M059J (cell line): ENCODE measurements at places on chromosomes 7 and 10. TPM values are rescaled to one million over a fixed set of nuclear protein-coding genes. Genes with fewer than 3 reads are reported as not detected.

TBX20 gene
- total RNA-seq, result 2.1 and 4.3 TPM in 2 replicates

FGFR2 gene
- total RNA-seq, result 2.1 and 6.8 TPM in 2 replicates

COL13A1 gene
- total RNA-seq, result 5.7 and 15.6 TPM in 2 replicates

PAPOLB gene
- total RNA-seq, result not detected in 2 replicates

ABCB4 gene
- 3.8 and 4.6 TPM in 2 replicates for total RNA-seq

CYP3A5 gene
- total RNA-seq, result 0.05 and 0.15 TPM in 2 replicates

UNCX gene
- not detected in 2 replicates for total RNA-seq

AGFG2 gene
- 10.9 and 24.0 TPM in 2 replicates for total RNA-seq

ACSM6 gene
- not detected in 2 replicates for total RNA-seq

LIPJ gene
- not detected in 2 replicates for total RNA-seq

DNA sequence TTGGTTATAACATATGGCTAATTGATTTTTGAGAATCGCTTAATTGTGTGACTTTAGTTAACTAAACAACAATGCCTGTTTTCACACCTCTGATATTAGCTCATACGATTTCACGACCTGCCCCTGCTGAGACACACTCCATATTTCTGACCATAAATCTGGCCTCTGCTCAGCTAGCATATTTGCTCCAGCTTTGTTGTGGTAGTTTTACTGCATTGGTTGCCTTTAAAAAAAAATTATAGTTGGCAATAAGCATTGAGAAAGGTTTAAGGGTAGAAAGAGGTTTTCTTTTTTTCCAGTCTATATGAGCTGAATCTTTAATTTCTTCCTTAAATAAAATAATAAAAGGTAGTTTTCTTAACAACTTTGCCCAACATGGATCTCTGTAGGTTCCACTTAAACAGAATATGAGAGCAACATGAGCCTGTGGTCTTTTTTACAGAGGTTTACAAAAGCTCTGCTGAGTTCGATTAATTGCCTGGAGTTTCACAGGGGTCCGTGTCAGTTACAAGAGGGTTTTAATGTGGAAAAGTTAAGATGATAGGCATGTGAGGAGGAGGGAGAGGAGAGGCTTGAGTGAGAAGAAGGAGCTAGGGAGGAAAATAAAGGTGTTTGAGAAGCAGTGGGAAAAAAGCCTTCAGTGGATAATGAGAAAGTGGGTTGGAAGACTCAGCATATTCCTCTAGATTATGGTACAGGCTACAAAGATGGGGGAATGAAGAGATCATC, 318.2 kb downstream of the CXCL12 start:
- DNase-seq, result no peak

- DNase-seq, result peak; percentile 99
Measured at GRCh38 chr7:157309988-157310668, 26.7 kb upstream of the DNAJB6 start.

DNA sequence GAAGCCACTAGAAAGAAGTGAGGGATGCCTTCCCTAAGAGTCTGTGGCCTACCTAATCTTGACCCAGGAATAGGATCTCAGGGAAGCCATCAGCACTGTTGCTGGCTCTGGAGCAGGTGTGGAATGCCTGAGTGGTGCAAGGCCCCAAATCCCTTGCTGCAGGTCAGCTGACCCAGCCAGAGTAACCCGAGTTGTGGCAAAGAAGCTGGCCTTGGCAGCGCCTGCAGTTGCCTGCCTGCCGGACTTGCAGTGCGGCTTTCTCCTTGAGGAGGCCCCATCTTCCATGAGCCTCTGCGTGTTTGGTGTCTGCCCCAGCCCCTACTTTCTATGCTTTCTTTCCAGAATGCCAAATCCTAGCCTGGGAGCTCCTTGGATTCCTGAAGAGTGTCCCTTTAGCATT, 5.8 kb downstream of the KIAA1217 start:
- DNase-seq, result no peak

- no peak for DNase-seq
Measured at GRCh38 chr10:9038146-9038714, 983.7 kb downstream of the GATA3 start.

DNA sequence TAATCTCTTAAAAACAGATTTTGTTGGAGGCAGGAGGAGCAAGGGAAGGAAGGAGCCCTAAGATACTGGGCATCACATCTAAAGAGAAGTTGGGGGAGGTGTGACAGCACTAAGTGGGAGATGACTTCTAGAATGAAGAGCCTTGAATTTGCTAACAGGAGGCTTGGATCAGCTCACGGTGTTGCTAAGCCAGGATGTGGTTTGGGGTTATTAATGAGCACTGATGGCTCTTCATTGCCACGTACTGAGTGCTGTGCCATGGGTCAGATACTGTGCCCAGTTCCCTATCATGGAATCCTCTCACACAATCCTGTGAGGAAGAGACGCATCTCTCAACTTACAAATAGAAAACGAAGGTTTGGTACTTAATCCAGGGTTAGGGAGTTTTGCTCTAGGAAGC, 78.5 kb downstream of the C7orf25 start:
- peak; percentile 54 for DNase-seq

GRCh38 chr7:80699045-80699638, 60.7 kb downstream of the CD36 start:
- peak; percentile 74 for DNase-seq

DNA sequence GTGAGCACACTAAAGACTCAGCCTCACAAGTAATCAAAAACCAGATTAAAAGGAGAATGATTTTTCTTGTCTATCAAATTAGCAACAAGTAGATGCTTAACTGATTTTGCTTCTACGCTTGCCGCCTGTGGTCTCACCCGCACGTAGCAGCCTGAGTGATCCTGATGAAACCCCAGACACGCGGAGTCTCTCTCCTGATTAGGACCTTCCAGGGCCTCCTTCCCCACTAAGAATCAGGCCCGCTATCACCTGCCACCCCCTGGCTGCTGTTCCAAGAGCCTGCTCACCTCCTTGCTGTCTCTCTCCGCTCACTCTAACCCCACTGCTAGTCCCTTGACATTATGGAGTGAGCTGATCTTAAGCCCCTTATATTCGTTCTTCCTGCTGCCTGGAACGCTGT, 325.9 kb upstream of the NRP1 start:
- no peak for DNase-seq

DNA sequence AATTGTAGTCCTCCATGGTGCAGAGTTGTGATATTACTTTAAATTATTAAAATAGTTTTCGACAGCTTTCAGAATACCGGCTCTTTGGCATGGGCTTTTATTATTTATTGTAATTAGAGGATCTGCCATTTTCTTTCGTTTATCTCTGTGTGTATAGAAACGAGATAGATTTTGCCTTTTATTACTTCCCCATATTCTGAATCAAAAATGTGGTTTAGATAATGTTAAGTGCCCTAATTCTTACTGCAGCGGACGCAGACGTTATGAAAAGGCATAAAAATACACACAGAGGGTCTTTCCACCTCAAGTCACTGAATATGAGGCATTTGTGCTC, 1.9 kb upstream of the ARID5B start:
- DNase-seq, result no peak

- DNase-seq, result peak; percentile 34
Measured at GRCh38 chr7:142413280-142414000, 155.6 kb upstream of the PRSS58 start.

DNA sequence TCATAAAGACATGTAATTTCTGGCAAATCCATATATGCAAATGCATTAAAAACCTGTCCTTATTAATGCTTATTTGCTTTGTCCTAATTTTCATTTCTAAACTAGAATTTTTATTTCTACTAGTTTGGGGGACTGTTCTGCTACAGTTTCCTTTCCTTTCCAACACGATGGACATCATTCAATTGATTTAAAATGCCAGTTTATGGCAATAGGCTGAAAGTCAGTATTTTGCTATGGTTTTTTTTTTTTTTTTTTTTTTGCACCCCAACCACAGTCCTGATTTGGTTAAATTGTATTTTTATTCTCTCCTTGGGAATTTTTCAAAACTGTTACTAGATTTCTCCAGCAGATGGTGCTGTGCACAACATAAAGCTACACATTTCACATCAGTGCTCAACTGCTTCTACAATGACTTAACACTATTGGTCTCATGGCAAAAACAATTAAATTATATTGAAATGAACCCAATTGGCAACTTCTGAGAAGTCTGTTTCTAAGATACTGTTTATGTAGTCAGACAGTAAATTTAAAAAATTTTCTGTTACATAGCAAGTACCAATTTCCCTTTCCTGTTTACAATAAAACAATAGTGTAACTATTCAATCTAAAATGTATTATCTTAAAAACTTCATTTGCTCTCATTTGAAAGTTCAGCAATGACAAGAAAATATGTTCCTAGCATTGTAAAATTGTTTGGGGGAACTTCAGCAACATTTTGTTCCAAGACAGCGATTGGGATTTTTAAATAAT, 193.8 kb upstream of the CCDC6 start:
- DNase-seq, result peak; percentile 46

GRCh38 chr10:4247379-4247778, 462.4 kb upstream of the KLF6 start:
- DNase-seq, result no peak

GRCh38 chr10:120460776-120461175, 3.7 kb downstream of the PLPP4 start:
- peak; percentile 100 for DNase-seq

GRCh38 chr10:111076191-111076681, 593 bp upstream of the ADRA2A start:
- DNase-seq, result peak; percentile 27

DNA sequence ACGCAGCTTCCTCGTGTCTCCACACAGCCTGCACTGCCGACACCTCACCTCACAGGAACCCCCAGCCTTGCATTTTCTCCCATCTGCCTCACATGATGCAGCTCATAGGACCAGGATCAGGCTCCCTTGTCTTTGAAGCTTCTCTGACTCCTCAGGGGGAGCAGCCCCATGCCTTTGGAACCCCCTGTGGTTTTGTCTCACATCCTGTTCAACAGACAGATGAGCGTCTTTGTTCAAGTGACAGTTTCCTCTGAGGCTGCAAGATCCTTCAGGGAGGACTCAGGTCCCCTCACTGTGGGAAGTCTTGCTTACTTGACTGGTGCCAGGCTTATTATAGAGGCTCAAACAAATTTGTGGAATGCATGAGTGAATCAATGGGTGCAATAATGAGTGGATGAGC, 667.1 kb downstream of the INHBA start:
- no peak for DNase-seq

- DNase-seq, result no peak
Measured at GRCh38 chr7:17069146-17069545, 187.4 kb upstream of the AGR3 start.

DNA sequence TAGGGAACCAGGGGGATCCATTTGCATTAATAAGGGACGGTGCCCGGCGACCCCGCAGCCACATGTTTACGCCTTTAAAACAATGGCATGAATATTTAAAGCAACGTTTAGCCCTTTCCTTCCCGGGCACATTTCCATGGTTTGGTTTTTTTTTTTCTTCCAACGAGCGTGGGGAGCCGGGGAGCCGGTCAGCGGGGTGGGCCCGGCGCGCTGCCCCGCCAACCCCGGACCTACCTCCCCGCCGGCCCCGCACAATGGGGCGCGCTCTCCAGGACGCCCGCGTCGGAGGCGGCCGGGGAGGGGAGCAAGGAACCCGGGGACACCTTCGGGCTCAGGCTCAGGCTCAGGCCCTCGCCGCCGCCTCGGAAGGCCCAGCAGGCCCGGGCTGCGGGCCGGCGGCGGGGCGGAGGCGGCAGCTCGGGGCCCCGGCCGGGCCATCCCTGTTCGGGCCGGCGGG, 1.0 kb downstream of the SEPHS1 start:
- DNase-seq, result peak; percentile 8

- no peak for DNase-seq
Measured at GRCh38 chr7:65809259-65809981, 63.5 kb upstream of the VKORC1L1 start.

GRCh38 chr10:122420624-122421007, 33.8 kb upstream of the ARMS2 start:
- no peak for DNase-seq

DNA sequence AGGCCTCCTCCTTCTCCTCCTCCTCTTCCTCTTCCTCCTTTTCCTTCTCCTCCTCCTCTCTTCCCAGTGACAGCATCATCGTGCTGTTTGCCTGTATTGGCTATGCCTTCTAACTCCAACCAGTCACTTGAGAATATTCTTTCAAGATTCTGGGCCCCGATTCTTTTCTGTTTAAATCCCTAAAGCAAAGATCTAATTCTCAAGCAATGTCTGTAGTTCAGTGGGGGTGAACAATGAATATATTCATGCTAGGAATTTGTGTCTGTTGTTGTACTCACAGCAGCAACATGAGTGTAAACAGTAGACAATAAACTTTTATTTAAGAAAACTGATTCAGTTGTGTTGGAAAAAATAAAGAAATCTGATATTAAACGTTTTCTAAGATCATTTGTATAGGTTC, 30.7 kb downstream of the NUDT5 start:
- no peak for DNase-seq

- no peak for DNase-seq
Measured at GRCh38 chr7:55569797-55570196, 2.5 kb downstream of the VOPP1 start.

- no peak for DNase-seq
Measured at GRCh38 chr7:91149341-91150246, 114.6 kb upstream of the FZD1 start.

DNA sequence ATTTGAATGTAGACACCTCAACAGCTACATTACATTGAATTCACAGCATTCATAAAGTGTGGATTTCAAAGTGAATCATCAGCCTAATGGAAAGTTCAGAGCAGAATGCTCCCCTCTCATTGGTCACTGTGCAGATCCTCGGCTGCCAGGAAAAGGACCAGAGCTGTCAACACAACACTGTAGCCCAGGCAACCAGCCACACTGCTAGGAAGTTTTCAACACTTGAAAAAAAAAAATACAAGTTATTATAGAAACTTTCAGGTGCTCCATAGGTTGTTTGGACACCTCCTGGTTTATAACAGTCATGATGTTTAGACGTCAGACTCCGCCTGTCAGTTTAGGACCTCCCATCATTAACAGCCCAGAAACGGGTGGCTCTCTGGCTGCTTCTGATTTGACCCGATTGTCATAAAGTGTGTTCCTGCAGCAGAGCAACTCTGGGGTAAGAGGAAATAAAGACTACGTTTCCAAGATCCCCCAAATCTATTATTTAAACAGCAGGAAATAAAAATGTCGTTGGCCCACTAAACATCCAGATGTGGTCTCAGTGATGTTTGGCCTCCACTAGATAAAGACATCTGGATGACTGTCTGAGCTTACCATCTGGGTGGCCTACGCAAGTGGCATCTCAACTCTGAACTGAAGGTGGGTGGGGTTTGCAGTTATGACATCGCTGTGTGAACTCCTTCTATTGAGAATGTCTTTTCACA, 117.4 kb downstream of the CABCOCO1 start:
- peak; percentile 98 for DNase-seq
